ENCODE measurements at places on chromosomes 2 and 18.

DNA sequence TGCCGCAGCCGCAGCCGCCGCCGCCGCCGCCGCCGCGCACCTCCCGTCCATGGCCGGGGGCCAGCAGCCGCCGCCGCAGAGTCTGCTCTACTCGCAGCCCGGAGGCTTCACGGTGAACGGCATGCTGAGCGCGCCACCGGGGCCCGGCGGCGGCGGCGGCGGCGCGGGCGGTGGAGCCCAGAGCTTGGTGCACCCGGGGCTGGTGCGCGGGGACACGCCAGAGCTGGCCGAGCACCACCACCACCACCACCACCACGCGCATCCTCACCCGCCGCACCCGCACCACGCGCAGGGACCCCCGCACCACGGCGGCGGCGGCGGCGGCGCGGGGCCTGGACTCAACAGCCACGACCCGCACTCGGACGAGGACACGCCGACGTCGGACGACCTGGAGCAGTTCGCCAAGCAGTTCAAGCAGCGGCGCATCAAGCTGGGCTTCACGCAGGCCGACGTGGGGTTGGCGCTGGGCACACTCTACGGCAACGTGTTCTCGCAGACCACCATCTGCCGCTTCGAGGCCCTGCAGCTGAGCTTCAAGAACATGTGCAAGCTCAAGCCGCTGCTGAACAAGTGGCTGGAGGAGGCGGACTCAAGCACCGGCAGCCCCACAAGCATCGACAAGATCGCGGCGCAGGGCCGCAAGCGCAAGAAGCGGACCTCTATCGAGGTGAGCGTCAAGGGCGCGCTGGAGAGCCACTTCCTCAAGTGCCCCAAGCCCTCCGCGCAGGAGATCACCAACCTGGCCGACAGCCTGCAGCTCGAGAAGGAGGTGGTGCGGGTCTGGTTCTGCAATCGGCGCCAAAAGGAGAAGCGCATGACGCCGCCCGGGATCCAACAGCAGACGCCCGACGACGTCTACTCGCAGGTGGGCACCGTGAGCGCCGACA, 2.4 kb downstream of the POU3F3 start:
- no peak for DNase-seq

- DNase-seq = no peak
Measured at GRCh38 chr2:109180786-109181185, 51.8 kb downstream of the SH3RF3 start.

DNA sequence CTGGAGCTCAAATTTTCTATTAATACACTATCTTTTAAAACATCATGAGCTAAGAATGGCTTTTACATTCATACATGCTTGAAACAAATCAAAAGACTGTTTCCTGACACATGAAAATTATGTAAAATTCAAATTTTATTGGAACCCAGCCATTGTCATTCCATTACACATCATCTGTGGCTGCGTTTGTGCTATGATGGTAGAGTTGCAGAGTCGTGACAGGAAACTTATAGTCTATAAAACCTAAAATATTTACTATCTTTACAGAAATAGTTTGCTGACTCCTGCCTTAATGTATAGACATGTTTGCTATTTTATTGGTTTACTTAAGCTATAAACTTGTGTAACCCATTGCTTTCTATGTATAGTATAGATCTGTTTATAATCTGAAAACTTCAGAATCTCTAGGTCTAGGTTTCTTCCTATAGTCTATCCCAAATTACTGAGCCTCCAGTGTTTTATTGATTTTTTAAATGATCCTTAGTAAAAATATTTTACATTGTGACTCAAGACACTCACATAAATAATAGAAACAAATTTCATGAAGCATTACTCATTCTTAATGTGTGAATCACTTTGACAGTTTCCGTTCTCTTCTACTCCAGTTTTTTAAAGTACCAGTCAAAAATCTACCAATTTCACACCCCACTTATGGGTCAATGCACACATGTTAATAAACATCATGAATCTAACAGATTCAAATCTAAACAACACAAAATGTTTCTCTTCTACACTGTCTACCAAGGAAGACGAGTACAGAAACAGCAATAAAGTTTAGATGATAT, 26.4 kb upstream of the MRPL19 start:
- DNase-seq = no peak

- no peak for DNase-seq
Measured at GRCh38 chr2:15797231-15797938, 143.0 kb upstream of the MYCN start.

DNA sequence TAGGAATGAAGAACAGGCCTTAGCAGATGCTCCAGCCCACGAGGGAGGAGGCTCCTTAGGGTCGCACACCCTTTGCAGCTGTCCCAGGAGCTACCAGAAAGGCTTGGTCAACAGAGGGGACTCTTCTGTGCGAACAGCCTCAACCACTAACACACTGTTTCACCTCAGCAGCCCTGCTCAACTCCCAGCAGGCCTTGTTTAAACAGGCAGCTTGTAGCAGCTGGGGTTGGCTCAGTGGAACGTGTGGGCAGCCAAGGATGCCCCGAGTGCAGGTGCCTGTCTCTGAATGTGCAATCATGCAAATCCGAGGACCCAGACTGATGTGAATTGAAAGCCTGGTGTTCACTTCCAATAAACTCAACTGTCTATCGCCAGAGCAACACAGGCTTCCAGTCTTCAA, 88.7 kb upstream of the CXCR4 start:
- DNase-seq = peak; percentile 25

DNA sequence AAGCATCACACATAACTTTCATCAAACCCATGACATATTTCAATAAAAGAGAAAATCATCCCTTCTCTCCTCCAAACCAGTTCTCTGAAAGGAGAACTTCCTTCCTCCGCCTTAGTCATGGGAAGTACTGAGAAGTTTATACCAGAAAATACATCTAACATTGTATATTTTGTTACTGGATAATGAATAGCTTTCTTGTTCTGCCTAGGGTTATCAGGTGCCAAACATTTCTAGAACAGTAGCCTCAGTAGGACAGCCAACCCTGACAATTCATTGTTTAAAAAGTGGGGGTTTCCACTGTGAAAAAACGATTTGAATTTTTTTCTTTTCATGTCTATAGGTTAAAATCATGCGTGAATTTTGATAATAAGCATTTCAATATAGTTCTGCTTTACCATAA, 16.0 kb upstream of the DAW1 start:
- DNase-seq = no peak

GRCh38 chr2:178860551-178860950, 53.3 kb upstream of the TTN start:
- no peak for DNase-seq

DNA sequence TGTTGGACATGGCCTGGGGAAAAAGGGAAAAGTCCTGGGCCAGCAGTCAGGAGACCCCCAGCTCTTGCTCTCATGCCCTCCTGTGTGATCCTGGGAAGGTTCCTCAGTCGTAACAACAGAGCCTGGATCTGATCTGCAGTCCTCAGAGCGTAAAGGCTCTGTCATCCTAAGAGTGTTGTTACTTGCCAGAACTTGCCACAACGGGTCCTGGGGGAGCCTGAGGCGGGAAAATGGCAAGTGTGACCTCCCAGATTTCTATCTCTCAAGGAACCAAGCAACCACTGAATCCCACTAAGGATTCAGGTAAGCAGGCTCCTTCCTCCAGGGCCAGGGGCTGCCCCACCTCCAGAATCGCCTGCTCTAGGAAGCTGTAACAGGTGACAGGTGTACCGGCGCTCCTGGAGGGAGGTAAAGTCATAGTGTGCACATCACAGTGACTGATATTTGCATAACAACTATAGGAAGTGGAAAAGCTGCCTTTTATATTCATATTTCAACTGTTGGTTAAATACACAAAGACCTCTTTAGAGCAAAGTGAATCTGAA, 18.4 kb downstream of the HS1BP3 start:
- DNase-seq = no peak

DNA sequence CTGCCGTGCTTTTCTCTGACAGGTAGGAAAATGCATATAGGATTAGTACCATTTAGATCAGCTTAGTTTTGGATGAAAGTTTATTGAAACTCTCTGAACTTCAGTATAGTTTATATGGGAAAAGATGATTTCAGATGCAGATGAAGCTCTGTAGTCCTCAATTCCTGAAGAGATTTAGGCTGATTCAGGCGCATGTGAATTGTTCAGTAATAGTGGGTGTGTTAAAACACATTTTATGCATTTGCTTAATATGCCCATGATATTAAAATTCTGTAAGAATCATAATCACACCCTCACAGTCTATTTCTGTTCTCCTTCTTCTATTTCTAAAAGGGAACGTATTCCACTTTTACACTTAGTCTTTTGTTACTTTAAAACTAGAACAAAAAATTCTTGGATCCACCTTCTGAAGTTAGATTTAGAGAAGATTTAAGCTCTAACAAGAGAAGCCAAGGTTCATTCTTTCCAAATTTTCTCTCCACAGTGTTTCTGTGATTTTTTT, 44.5 kb upstream of the FAM237A start:
- no peak for DNase-seq

DNA sequence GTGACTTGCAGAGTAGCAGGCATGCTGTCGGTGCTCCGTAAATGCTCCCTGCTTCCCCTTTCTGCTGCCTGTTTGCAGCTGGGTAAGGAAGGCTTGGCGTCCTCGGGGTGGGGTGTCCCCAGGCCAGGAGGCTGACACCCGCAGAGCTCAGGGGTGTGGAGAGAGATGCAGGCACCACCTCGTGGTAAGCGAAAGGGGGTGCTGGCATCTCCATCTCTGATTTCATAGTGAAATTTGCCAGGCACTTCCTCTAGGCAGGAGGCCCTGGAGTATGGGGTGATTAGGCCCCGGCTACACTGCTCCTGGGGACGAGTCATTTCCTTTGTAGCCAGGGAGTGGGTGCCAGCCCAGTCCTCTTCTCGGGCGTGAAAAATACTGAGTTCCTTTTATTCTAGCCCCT, 160.4 kb downstream of the KLHL29 start:
- no peak for DNase-seq

DNA sequence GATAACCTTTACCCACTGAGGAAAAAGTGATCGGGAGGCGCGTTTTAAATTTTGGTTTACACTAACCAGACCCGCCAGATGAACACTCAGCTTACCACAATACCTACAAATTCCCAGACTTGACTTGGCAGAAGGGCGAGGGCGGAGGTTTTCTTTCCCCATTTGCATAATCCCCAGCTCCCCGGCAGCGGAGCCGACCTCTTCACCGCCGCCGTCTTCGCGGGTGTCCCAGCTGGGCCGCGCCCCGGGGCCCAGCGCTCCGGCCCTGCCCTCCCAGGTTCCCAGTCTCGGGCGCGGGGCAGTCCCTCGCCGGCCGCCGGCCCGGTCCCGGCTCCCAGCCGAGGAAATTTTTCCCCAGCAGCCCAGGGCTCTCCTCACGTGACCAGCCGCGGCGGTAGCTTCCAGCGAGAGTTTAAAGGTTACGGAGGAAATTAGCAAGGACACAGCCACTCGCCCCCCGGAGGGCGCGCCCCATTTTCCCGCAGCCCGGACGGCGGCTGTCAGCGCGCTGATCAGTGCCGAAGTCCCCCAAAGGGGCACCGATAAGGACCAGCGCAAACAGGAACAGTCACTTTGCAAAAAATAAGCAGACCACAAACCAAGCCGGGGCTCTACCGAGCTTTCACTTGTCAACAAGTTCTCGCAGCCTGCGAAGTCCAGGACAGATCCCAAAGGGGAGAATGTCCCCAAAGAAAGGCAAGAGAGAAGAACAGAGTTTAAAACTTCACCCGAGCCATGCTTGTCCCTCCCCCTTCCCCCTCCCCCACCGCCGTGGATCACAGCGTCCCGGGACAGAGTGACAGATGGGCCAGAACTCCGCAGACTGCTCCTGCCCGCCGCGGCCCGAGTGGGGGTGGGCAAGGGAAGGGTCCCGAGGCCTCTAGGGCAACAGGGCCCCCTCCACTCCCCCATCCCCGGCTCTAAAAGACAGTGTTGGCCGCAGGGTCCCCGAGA, 1.3 kb upstream of the PRKCE start:
- DNase-seq = no peak

GRCh38 chr2:207072571-207072970, 93.2 kb downstream of the KLF7 start:
- DNase-seq = no peak

GRCh38 chr2:28338831-28339321, 53.8 kb upstream of the FOSL2 start:
- no peak for DNase-seq

DNA sequence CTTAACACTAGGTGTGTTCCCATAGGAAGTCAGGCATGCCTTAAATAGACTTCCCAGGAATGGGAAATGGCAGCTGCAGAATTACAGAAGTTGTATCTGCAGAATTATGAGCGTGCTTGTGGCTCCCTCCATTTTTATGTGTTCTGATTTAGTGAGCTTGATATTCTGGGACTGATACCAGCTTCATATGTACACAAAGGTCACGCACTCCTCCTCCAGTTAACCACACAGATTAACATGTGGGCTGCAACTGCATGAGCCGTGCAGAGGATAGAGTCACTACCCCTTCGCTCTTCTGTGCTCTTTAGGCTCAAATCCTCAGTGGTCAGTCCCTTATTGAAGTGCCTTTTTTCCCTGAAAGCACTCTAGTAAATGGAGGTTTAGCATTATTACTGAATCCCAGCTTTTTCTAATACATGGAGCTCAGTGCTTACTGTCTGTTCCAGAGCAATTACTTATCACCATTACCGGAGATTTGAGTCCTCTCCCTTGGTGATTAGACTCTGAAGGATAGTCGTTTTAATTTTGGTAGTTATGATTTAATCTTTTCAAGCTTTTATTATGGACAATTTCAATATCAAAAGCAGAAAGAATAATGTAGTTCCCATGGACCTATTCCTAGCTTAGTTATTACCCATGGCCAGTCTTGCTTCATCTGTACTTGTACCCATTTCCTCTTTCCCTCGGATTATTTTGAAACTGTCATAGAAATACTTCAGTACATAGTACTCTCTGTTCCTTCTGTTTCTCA, 238.3 kb downstream of the PRKCE start:
- no peak for DNase-seq

GRCh38 chr2:239694487-239694886, 293.7 kb upstream of the HDAC4 start:
- no peak for DNase-seq

DNA sequence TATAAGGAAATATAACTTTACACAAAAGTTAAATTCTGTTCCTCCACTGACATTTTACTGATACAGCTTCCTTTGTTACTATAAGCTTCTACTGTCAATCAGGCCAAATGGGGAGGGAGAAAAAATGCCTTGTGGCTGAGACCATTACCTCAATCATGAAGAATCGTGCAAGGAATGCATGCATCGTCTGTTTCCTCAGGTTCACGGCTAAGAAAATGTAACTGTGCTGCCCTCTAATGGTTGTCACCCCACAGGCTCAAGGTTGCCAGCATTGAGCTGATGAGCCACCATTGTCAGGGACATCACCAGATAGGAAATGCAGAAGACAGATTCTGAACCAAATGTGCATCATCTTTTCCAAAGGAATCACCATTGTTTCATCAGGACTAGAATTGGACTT, 426.9 kb downstream of the CDH2 start:
- peak; percentile 6 for DNase-seq

- no peak for DNase-seq
Measured at GRCh38 chr2:191758518-191759507, 80.9 kb downstream of the NABP1 start.

- no peak for DNase-seq
Measured at GRCh38 chr2:28652217-28652616, 99.4 kb upstream of the PPP1CB start.
